Bone marrow (tissue), 2 donors: ENCODE measurements at places on chromosomes 16 and 17.

- no peak for DNase-seq
Measured at GRCh38 chr16:67196881-67197280, 2.0 kb upstream of the ELMO3 start.

- DNase-seq = no peak
Measured at GRCh38 chr16:58733248-58733670, 857 bp downstream of the GOT2 start.

DNA sequence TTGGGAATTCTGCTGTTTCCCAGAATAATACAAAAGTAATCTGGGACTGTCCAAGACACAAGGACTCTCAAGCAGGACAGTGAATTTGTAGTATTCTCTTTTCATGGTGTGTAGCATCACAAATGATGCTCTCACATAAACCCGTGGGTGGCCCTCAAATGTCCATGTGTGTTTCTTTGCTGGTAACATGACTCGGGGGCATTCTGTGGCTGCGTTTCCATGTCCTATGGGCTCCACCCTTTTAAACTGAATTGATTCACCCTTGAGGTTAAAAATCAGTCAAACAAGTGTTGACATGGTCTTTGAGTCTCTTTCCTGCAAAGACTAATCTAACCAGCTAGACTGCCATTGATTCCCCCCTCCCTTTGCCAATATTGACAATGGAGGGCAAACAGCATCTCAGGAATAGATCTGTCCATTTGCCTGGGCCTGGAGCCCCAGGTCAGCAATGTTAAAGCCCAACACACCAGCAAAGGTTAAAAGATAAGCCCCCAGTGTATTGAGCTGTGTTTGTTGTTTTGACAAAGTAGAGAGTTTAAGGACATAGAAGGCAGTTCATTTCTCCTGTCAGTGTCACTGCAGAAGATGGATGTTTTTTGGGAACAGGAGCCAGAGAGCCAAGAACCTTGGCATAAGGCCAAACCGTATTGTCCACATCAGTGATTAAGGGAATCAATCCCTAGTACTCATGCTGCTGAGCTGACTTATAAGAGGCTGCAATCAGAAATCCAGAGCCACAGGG is 117.1 kb upstream of the COX10 start:
- no peak for DNase-seq

DNA sequence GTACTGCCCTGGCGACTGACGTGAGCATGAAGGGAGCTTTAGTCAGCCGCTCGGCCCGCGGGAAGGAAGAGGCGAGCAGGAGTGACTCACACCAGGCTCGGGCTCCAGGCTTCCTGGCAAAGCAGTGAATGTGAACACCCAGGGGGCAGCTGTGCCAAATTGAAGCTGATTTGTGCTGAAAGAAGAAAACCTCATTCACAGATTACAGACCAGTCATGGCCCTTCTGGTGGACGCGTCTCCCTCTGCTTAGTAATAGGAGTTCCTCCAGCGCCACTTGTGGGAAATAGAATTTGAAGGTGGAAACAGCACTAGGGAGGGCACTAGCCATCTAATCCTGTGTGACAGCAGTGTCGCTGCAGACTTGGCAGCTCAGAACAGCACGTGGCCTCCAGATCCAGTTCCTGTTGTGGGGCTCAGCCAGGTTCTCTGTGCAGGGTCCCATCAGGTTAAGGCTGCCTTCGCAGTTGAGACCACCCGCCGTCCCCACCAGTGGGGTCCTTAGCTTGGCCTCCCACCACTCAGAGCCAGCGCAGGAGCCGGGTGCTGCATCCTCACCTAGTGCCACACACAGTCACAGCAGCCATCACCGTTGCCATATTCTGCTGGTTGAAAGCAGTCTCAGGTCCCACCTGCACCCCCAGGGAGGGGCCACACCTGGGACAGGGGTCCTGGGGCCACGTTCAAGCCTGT is 164.5 kb upstream of the CHMP6 start:
- DNase-seq = peak; percentile 94

- no peak for DNase-seq
Measured at GRCh38 chr17:55394357-55395021, 27.1 kb downstream of the MMD start.

DNA sequence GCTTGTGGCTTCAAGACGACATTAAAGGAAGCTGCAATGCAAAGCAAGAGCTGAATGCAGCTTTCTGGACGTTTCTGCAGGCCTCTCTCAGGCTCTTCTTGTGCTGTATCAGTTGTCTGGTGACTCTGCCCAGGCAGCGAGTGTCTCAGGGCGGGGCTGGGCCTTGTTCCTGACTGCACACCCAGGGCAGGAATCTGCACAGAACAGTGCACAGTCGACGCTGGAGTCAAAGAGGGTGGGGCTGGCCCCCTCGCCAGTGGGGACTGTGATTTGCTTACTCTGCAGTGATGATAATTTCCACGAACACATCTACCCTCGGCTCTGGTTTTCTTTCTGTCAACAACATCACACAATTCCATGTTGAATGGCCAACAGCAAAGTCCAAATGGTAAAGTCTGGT is 60.7 kb downstream of the IRF8 start:
- no peak for DNase-seq

- DNase-seq = no peak
Measured at GRCh38 chr17:5304636-5305035, 22.6 kb downstream of the RABEP1 start.

DNA sequence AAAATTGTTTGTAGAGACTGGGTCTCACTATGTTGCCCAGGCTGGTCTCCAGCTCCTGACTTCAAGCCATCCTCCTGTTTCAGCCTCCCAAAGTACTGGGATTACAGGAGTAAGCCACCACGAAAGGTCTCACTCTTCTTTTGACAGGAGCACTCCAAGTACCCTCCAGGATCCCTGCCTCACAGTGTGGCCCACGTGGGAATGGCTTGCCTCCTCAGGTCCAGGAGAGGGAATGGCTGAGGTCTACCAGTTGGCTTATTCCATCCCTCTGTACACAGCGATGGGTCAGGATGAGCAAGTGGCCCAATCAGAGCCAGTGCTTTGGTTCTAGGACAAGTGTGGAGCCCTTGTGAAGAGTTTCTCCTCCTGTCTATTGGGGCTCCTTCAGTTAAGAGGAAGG is 73.7 kb upstream of the ZNF423 start:
- no peak for DNase-seq

GRCh38 chr17:61426482-61427304 is 25.5 kb upstream of the TBX4 start:
- DNase-seq = no peak

- DNase-seq = no peak
Measured at GRCh38 chr17:48612854-48613691, 2.0 kb downstream of the HOXB8 start.

- DNase-seq = peak; percentile 1
Measured at GRCh38 chr17:13862346-13862745, 207.0 kb upstream of the COX10 start.

- DNase-seq = no peak
Measured at GRCh38 chr17:11880714-11881113, 116.6 kb downstream of the ZNF18 start.

DNA sequence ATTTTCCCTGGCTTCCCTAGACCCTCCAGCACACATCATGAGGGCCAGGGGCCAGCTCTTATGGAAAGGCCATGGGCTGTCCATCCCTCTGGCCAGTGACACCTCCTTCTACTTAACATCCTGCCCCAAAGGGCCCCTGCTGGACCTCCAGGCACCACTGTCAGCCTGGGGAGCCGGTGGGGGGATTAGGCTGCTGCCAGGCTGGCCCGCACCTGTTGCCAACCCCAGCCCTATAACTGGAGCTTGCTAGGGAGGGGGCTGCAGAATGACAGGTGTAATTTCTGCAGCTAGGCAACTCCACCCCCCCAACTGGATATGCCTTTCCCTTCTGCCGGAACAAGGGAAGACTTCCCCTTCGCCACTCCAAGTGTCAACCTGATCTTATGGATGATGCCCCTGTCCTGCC is 12.5 kb downstream of the RARA start:
- DNase-seq = no peak

- DNase-seq = no peak
Measured at GRCh38 chr17:28398280-28398981, 7.6 kb downstream of the SLC46A1 start.

GRCh38 chr16:31010585-31011325 is at the start of gene STX1B:
TSS of gene STX1B (minus strand) at chr16:31010638. CDS start at chr16:31010396, 242 bp downstream.
- DNase-seq = no peak

DNA sequence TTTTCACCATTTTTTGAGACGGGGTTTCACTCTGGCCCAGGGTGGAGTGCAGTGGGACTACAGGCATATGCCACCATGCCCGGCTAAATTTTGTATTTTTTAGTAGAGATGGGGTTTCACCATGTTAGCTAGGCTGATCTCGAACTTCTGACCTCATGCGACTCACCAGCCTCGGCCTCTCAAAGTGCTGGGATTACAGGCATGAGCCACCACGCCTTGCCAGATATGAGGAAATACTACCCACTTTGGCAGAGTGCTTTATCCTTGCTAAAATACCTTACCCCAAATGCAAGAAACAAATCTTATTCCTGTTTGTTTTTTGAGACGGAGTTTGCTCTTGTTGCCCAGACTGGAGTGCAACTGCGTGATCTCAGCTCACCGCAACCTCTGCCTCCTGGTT is 62.9 kb upstream of the MGAT5B start:
- no peak for DNase-seq

DNA sequence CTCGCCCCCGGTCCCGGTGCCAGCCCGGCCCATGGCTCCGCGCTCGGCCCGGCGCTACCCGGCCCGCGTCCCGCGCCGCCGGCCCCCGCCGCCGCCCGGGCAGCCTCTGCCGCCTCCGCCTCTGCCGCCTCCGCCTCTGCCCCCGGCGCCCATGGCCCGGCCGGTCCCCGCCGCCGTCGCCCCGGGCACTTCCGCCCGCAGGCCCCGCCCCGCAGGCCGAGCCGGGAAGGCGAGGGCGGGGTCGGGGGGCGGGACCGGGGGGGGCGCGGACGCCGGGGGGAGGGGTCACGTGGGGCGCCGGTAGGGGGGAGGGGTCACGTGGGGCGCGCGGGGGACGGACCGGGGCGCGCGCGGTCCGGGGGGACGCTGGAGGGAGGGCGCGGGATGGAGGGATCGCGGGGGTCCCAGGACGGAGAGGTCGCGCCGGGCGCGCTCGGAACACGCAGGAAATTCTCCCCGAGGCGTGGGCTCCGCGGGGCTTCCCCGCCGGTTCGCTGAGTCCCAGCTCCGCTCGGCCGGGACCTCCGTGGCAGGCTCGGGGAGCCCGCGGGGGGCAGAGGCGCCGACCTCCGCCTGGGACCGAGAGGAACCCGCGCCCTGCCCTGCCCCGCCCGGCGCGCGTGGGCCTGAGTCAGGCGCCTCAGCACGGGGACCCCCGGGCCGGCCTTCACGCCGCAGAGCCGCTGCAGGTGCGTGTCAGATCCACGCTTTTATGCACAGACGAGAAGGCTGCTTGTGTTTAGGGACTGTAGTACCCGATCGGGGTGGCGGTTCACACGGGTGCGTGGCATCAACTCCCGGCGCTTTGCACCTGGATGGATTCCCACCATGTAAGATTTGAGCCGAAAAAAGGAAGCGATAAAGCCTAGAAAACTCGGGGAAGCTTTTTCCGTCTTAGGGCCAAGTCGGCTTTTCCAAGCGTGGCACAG is at the start of gene PGAP6:
Gene PGAP6 (minus strand): TSS at position 190 of the 929 bp plus-strand sequence. CDS start 157 bp downstream, at position 33.
- no peak for DNase-seq

DNA sequence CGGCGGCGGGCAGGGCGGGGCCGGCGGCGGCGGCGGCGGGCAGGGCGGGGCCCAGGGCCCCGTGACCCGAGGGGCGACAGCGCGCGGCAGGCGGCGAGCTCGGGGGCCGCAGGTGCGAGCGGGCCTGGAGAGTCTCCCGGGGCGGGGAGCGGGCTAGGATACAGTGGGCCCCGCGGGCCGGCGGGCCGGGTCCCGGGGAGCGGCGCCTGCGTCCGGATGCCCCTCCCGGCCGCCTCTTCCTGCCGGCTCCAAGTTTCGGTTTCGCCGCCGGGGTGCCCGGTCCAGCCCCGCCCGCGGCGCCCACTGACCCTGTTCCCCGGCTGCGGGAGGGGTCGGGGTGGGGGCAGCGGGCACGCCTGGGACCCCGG is at the start of gene RNF213:
Gene RNF213 (plus strand): TSS at position 62 of the 368 bp plus-strand sequence. CDS start 2,830 bp downstream, outside the sequence.
- no peak for DNase-seq

DNA sequence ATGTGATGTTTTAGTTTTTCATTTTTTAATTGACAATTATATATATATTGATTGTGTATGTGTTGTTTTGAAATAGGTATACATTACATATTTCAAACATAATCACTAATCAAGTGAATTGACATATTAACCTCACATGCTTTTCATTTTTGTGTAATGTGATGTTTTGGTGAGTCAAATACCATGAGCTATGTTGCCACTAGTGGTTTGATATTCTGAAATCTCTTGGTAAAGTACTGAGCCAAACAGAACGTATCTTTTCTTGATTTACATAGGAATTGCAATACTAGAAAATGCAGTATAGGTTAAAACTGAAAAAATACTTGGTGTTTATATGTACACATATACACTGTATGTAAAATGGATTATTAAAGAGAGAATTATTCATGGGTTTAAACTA is 65.2 kb upstream of the SIAH1 start:
- DNase-seq = no peak

DNA sequence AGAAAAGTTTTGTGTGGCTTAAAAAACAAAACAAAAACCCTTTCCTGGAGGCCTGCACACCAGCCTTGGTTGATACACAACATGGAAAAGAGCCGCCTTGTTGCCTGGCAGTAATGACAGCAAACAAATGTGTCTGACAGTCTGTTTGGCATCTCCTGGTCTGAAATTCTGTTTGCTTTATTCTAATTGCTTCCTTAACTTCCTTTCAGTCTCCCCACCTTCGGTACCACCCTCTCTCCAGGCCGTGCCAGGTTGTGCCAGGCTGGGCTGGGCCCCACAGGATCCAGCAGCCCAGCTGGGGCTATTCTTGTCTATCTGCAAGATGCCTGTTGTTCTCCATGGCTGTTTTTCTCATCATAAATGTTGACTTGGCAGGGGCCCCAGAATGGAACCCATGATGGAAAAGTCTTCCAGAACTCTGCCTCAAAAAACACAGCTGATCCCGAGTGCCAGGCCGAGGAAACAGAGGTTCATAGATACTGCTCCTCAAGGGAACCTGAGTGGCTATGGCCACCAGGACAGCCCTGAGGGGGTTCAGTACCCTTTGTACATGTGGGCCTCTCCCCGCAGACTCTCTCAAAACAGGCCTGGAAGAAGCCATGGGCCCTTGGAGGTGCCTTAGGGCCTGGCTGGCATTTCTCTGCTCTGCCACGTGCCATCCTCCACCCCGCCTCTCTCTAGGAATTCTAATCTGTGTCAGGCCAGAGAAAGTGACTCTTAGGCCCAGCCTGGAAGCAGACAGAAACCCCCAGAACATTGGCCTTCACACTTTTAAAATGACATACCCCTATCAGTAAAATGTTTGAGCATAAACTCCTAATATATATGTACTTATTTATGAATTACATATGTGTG is 50.5 kb downstream of the YPEL2 start:
- DNase-seq = no peak

DNA sequence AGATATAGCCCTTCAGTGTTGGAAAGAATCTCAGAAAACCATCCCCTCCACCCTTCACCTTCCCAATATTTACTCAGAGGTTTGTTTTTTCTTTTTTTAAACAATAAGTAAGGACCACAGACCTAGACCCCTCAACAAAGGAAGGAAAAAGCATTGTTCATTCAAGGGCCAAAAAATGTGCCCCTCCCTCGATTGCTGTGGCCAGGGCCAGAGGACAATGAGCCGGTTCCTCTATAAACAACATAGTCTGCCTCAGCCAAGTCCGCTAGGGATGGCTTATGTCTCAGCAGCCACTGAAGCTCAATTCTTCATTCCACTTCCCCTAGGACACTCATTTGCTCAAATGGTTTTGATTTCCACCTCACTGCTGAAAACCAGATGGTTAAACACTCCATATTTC is 24.0 kb downstream of the TRIM16 start:
- DNase-seq = no peak
